ENCODE measurements at places on chromosomes 5 and 9.

GRCh38 chr9:120876842-120877240 is at the start of gene PHF19:
Gene PHF19, minus strand, starts transcription at chr9:120877188. Its CDS starts 2,447 bp downstream, at chr9:120874741.
- peak; percentile 49 for DNase-seq

DNA sequence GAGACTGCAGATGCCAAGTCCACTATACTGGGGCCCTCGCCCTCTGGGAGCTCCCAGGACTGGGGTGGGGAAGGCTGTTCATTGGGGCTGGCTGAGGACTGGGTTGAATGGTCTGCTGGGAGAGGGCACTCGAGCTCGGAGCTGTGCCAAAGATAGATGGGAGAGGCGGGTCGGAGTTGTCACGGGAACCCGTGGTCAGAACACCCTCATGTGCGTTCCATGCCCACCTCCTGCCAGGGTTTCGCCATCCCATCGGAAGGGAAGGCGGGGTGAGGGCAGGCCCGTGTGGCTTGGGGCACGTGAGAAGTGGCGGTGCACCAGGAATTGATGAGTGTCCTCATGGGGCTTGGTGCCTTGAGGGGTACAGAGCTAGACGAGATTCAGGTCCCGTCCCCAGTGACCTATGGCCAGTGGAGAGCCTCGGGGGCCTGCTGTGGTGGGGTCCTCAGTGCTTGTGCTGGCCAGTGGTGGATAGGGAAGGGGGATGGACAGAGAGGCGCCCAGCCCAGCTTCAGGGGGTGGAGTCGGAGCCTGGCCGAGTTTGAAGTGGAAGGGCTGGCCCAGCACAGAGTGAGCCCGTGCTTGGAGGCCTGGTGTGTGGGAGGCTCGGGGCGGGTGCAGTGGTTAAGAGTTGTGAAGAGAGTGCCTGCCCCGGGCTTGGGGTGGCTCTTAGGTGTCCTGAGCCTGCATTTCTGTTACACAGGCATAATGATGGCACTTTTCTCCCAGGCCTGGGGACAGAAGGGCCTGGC is 4.3 kb downstream of the CACFD1 start:
- DNase-seq, result peak; percentile 84

DNA sequence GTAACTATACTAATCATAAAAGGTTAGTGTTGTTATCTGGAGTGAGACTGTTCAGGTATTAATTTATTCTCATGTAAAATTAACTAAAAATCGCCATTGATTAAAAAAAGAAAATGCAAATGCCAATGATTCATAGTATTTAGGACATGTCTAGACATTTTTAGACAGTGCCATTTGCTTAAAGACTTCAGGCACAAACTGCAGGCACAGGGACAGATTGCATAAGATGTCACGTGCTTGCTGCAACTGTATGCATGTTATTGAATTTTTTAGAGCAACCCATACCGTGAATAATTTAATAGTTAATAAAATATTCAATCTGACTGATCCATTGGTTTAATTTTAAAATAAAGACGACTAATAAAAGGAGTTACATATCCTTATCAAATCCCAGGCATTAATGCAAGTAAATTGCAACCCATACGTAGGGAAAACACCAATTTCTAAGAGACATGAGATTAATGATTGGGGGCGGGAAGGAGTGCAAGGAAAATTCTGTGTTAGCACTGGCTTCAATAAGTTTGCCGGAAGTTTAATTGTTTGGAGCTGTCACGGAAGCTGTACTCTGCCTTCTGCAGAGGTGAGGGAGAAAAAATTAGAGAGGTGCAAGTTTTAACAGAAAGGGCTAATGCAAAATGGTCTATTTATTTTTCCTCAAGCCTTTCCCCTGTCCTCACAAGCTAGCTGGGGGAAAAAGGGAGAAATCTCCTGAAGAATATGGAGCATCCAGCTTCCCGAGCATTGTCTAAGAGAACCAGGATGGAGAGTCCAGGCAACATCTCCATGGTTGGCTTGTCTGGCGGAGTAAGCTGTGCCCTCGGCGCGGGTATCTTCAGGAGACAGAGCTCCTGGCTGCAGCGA is 2.9 kb downstream of the EDIL3 start:
- DNase-seq, result no peak

GRCh38 chr9:125497906-125498305 is 209.1 kb downstream of the MAPKAP1 start:
- DNase-seq, result no peak

- DNase-seq, result no peak
These were observed 13.8 kb upstream of the ZNF300 start for GRCh38 chr5:150918613-150919012.

GRCh38 chr9:20744036-20744630 is 60.1 kb downstream of the FOCAD start:
- no peak for DNase-seq

DNA sequence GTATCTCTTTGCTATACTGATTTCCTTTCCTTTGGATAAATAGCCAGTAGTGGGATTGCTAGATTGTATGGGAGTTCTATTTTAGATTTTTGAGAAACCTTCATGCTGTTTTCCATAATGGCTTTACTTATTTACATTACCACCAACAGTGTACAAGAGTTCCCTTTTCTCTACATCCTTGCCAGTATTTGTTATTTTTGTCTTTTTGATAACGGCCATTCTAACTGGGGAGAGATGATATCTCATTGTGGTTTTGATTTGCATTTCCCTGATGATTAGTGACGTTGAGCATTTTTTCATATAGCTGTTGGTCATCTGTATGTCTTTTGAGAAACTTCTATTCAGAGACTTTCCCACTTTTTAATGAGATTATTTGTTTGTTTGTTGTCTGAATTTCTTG is 25.8 kb downstream of the NADK2 start:
- DNase-seq, result no peak

- no peak for DNase-seq
These were observed 57.6 kb downstream of the RASEF start for GRCh38 chr9:83005361-83005760.

DNA sequence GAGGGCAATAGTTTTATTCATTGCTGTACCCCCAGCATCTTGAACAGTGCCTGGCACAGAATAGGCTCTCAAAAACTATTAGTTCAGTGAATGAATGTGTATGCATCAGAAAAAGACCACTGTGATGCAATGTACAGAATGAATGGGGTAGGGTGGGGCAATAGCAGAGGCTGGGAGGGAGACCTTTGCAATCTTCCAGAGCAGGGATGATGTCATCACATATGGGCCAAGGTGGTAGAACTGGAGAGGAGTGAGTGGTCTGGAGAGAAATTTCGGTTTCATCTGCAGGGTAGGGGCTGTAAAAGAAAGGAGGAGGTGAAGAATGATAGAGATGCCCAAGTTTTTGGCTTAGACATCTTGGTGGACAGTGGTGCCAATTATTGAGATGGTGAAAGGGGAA is 23.4 kb upstream of the ARAP3 start:
- DNase-seq, result no peak

- no peak for DNase-seq
These were observed 190.1 kb downstream of the ATPSCKMT start for GRCh38 chr5:10059556-10059955.

DNA sequence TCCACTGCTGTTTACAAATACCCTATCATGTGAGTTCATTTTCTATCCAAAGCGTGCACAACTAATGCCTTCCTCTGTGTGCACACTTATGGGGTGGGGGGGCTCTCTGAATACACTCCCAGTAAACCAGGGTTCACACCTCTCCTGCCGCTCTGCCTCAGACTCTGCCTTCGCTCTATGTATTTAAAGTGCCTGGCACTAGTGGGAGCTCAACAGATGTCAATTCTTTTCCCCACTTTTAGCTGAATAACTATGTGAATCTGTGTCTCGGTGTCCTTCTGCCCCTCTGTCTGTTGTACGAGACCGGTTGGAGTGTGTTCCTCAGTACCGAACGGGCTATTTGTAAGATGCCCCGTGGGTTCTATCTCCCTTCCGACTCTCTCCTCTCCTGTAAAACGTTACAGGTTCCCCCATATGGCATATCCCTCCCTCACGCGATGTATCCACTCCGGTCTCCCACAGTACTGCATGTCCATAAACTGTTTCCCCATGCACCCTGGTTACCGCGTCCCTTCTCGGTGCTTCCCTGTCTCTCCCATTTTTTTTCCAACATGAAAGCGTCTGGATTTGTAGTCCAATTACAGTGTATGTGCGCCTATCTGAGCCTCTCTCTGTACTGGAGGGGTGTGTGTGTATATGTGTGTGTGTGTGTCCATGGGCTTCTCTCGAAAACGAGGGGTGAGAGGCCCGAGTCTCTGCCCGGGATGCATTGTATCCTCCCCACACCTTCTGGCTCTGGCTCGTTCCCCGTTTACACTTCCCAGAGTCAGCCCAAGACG is 1.6 kb downstream of the ELL2 start:
- DNase-seq, result no peak

DNA sequence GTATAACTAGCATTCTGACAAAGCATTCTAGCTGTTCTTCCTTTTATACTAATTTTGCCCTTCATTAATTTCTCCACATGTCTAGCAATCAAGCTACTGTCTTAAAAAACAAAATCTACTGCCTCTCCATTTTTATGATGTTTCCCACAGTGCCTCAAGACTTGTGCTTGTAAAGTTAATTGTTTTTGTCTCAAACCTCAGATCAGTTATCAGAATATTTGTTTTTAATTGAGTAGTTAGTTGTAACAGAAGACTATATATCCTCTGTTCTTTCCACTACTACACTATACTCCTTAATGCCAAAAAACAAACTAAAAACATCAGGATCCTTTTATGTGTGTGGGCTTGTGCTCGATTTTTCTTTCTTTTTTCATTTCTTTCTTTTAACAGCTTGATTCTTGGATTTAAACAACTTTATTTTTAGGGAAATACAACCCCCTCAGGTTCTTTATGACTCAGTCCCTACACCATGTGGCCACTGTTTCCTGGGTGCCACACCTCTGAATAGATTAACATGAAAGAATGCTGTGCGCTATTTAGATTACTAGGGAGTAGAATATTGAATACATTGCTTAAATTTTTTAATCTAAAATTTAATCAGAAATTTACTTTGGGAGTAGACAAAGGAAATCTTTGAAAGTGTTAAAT is 1.2 kb downstream of the ASPN start:
- no peak for DNase-seq

DNA sequence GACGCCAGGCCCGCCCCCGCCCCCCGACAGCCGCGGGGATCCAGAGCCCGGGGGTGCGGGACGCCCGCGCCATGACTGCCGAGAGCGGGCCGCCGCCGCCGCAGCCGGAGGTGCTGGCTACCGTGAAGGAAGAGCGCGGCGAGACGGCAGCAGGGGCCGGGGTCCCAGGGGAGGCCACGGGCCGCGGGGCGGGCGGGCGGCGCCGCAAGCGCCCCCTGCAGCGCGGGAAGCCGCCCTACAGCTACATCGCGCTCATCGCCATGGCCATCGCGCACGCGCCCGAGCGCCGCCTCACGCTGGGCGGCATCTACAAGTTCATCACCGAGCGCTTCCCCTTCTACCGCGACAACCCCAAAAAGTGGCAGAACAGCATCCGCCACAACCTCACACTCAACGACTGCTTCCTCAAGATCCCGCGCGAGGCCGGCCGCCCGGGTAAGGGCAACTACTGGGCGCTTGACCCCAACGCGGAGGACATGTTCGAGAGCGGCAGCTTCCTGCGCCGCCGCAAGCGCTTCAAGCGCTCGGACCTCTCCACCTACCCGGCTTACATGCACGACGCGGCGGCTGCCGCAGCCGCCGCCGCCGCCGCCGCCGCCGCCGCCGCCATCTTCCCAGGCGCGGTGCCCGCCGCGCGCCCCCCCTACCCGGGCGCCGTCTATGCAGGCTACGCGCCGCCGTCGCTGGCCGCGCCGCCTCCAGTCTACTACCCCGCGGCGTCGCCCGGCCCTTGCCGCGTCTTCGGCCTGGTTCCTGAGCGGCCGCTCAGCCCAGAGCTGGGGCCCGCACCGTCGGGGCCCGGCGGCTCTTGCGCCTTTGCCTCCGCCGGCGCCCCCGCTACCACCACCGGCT is 1.0 kb downstream of the FOXE1 start:
- DNase-seq, result peak; percentile 55

DNA sequence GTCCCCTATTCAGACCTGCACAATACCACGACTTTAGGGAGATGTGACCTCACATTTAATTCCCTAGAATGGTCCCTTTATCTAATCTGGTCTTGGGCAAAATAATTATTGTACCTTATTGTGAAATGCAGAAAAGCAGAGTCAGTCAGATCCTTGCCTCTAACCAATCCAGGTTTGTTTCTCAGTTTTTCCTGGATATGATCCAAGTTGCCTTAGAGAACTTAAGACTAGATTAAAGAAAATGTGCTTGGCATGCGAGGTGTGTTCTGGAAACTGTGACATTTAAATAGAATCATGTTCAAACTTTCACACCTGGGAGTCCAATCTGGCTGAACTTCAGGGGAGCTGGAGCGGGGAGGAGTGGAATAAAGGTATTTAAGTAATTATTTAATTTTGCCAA is 696.2 kb downstream of the DNAH5 start:
- DNase-seq, result no peak

DNA sequence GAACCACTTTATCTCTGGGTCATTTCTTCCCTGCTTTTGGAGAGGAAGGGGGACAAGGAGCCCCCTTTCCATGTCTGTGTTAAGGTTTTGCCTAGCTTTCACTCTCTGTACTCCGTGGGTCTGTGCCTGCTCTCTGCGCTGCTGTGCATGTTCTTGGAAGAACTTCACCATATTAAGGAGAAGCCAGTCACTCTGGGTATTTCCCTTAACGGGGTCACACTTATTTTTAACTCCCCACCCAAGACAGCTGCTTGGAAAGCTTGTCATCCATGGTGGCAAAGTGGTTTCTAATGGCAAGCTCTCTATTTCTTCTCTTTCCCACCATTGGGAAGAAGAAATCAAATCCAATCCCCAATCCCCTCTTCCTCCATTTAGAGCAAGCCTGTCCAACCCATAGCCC is 44.8 kb upstream of the HMHB1 start:
- no peak for DNase-seq

GRCh38 chr5:115309751-115310370 is 13.4 kb upstream of the CCDC112 start:
- DNase-seq, result no peak

DNA sequence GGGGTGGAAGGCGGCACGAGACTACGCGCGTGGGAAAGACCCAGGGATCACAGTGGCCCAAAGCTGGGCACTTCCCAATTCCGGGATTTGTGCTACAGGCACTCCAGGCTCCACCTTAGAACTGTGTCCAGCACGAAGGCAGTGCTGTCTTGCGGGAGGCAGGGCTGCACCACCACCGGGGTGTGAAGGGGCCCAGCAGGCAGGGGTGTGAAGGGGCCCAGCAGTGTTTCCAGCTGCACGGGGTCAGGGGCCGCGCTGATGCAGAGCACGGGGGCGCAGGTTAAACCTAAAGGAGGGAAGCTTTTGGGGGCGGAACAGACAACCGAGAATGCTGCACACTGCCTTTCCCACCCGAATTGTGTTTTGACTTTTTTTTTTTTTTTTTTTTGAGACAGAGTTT is 1.1 kb upstream of the PDCD6 start:
- DNase-seq, result no peak

Data from lower lobe of right lung (tissue), 2 donors.